CD4-positive, alpha-beta T cell treated with Interleukin-1 beta for 1 hour (primary cell): ENCODE measurements at places on chromosomes 1 and 21.
A peak's percentile ranks its signal among the peaks of the same experiment; 100 is the strongest.

- DNase-seq, result no peak
These were observed 61.4 kb upstream of the LRIF1 start for GRCh38 chr1:111025109-111025508.

DNA sequence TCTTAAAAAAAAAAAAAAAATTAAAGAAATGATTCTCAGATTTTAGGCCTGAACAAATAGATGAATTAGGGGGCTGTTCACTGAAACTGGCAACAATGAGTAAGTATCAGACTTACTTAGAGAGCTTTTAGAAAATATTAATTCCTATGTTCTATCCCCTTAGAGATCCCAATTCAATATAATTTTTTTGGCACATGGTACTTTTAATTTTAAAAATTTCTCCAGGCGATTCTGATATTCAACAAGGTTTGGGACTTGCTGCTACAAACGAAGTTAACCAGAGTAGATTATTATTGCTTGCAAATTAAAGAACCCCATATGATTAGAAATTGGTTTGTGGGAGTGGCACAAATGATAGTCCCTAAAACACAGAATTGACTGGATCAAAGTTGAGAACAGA, 11.4 kb downstream of the SCMH1 start:
- DNase-seq, result no peak

DNA sequence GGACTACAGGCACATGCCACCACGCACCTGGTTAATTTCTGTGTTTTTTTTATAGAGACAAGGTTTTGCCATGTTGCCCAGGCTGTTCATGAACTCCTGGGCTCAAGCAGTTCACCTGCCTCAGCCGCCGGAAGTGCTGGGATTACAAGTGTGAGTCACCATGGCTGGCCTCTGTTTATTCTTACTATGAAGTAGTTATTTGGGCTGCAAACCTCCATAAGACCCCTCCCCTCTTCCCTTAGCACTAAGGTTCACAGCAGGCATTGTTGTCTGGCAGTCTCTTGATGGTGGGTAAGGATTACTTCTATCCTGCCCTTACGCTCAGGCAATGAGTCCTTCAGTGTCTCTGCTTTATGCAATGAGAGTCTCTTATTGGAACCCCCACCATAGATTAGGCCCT, 51.8 kb downstream of the ANGPTL1 start:
- no peak for DNase-seq

DNA sequence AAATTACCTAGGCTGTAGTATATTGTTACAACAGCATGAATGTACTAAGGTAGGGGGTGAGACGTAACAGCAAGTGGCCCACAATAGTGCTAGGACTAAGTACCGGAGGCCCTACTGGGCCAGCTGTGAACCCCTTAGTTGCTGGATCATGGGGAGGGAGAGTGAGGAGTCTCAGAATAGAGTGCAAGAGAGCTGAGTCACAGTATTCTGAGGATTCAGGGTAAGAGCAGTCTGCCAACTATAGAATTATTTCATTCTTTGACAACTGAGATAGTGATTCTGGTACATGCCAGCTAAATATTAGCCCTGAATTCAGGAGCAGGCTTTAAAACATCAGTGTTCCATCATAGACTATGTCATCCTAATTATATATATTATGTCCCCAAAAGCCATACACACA, 218.7 kb downstream of the TM2D1 start:
- no peak for DNase-seq

- no peak for DNase-seq
These were observed 62.8 kb downstream of the PCBP3 start for GRCh38 chr21:45706299-45706698.

DNA sequence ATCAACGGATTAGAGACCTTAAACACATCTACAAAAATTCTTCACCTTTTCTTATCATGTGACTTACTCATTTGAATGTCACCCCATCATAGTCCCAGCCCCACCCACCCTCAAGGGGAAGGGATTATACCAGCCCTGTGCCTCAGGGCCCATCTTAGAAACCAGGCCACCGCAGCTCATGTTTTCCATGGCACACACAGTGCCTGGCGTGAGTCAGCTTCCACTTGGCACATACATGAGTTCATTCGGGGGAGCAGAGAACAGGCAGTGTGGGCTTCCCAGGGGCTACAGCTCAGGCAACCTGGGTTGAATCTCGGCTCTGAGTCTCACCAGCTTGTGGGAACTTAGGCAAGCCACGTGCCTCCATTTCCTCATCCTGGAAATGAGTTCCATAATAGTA, 310.6 kb downstream of the NPHP4 start:
- DNase-seq, result no peak

DNA sequence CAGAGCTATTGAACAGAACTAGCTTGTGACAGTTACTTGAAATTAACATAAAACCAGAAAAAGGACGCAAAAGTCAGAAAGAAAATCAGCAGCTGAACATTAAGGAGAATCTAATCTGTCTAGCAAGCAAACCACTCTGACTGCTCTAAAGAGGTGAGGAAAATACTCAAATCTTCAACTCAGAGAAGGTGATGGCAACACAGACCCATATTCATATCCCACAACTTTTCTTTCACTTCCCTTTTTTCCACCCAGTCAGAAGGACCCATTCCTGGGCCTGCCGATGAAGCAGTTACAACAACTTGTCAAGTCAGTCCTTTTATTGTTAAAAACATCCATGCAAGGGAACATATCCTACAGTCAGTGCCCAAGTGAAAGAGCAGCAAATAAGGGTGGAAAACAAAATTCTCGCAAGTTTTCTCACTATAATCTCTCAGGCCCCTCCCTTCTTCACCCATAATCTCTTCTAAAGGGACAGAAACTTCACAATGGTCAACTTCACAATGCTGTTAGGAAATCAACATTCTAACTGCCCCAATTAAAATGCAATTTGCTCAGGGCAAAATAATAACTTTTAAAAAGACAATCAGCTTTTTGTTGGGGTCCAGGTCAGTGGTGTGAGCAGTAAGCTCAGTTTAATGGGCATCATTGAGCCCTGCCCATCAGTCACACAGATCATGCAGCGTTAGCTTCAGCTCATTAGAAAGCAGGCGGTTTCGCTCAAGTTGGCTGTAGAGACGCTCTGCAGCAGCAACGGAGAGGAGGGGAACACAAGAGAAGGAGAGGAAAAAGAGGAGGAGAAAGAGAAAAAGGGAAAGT, 3.6 kb upstream of the NUP210L start:
- no peak for DNase-seq

DNA sequence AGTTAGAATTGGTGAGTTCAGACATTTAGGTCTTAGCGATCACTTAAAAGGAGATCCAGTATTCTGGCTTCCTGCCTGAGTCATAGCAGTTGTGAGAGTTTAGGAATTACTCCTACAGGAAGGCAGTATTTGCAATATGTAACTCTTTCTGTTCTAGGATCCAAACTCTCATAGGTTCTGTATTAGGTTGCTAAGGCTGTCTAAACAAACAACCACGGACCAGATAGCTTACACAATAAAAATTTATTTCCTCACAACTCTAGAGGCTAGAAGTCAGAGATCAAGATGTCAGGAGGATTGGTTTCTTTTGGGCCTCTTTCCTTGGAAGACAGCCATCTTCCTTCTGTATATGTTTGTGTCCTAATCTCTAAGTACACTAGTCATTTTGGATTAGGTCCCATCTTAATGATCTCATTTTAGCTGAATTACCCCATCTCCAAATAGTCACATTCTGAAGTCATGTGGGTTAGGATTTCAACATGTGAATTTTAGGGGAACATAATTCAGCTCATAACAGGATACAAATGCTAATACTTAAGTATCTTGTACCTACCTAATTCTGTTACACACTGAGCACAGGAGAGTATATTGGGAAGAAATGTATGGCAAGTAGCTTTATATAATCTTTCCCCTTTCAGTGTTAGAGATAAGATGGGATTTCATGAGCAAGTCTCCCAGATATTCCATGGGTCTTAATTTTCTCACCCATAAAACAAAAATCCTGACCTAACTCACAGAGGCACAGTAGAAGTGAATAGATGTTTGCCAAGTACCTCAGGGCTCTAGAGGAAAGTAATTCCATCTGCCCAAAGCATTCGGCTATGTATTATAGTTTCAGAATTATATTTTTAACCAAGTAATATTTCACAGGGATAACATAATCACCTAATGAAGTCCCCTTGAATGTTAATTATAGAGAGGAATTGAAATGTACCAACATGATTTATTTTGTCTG, 144.4 kb downstream of the PTBP2 start:
- no peak for DNase-seq

DNA sequence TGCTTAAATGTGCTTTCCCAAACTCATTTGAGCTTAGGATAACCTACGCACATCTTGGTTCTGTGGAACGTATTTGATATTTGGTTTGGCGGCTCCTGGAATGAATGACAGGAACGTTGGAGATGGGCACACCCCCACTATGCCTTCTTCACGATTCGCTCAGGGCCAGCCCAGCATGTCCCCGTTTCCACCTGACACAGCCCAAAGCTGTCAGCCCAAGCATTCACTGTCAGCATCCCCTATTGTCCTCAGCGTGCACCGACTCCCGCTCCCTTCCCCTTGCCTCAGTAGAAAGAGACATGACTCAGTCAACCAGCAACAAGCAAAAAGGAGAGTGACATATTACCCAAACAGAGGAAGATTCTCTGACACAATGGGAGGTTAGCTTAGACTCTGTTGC, 181.4 kb downstream of the KCNJ6 start:
- no peak for DNase-seq

DNA sequence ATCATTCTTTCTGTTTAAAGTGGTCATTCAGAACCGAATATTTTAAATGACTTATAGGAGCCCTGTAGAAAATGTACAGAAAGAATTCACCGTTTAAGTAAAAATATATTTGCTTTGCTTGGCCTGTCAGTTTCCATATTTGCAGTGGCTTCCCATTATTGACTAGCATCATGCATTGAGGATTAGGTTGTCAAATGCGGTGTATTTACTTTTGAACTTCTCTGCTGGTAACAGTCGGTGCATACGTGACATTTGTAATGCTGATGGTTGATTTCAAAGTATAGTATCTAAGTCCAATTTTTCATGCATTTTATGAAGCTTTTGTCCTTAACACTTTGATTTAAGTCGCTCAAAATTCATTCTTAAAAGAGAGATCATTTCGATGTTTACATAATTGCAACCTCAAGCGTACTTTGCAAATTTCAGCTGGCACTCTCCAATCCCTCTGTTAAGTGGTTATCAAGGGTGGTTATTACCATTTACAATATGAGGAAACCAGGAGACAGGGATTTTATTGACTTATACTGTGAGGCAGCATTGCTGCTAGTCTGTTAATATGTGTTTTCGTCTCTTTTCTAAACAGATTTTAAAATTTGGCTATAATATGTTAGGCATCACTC, 201.6 kb downstream of the SDCCAG8 start:
- DNase-seq, result no peak

DNA sequence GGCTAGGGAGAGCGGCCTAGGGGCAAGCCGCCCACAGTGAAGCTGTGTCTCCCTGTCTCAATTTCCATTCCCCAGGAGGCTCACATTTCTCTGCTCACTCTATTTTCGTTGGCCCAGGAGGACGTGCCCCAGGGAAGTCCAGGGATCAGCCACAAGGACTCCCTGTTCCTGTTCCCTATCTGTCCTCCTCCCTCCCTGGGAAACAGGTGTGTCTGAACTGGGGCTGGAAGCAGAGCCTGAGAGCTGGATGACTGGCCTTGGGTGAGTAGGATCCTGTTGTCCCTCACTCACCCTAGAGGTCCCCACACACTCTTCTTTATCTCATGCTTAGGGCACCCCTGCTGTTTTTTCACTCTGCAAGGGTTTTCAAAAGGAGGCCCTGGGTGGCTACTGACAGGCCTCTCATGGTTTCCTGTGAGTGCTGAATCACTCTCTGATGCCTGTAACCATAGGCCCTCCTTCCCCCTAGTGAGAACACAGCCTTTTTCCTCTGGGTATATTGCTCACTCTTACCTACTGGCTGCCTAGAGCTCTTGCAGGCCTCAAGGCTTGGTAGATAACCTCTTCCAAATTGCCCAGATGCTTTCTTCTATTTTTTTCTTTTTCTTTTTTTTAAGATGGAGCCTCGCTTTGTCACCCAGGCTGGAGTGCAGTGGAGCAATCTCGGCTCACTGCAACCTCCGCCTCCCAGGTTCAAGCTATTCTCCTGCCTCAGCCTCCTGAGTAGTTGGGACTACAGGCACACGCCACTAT, 3.3 kb upstream of the UTP11 start:
- peak; percentile 63 for DNase-seq
